Stimulated activated CD4-positive, alpha-beta T cell treated with anti-CD3 and anti-CD28 coated beads, Interleukin-2, amount 100 ng/mL, for 24 hours (primary cell): ENCODE measurements at places on chromosomes 7 and 10.

DNA sequence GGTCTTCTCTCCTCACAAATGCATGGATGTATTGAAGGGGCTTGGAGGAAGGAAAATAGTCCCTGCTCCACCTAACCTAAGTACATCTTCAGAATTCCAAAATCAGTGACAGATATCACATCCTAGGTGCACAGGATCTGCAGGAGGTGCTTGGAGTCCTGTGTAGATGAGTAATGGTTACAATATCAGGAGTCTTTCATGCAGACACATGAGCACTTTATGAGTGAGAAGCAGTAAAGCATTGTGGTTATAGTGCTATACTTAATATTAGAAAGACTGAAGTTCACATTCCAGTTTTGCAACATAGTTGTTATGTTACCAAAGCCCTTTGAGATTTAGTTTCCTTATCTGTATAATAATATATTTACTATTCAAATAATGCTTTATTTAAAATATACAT is 516.7 kb downstream of the NEBL start:
- DNase-seq, result no peak

DNA sequence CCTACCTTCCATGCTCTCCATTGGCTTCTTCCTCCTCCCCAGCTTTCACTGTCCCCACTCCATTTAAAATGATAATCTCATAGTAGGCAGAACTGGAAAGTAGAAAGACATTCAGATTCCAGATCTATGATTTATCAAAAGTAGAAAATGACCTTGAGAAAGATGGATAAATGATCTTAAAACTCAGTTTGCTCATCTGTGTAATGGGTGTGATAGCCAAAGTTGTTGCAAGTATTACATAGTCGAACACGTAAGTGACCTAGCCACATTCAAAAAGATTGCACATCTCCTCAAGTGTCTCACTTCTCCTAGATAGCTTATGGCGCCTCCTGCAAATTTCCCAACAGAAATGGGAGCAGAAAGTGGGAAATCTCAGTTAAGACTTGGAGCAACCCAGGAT is 89.8 kb upstream of the FGL2 start:
- DNase-seq, result no peak

DNA sequence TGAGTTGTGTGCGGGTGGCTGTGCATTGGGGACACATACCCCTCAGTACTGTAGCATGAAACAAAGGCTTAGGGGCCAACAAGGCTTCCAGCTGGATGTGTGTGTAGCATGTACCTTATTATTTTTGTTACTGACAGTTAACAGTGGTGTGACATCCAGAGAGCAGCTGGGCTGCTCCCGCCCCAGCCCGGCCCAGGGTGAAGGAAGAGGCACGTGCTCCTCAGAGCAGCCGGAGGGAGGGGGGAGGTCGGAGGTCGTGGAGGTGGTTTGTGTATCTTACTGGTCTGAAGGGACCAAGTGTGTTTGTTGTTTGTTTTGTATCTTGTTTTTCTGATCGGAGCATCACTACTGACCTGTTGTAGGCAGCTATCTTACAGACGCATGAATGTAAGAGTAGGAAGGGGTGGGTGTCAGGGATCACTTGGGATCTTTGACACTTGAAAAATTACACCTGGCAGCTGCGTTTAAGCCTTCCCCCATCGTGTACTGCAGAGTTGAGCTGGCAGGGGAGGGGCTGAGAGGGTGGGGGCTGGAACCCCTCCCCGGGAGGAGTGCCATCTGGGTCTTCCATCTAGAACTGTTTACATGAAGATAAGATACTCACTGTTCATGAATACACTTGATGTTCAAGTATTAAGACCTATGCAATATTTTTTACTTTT is 1.8 kb downstream of the DDIT4 start:
- no peak for DNase-seq

- no peak for DNase-seq
These were observed 1.6 kb downstream of the TSPAN14 start for GRCh38 chr10:80455461-80456349.

DNA sequence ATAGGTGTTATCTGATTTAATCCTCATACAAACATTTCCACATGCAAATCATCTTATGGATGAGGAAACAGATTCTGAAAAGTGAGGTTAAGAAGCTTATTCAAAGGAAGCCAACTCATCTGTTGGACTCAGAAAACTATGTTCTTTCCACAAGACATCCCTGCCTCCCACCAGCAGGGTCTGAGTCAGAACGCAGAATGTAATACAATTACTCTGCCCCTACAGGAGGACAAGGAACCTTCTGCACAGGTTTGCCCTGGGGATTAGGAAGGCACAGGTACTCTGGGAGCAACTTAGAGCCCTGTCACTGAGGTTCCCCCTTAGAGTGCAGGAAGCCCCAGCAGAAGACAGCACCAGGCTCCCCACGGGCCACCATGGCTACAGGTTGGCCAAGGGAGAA is 255.7 kb downstream of the TNS3 start:
- no peak for DNase-seq

- DNase-seq, result no peak
These were observed 41.1 kb upstream of the GARS1 start for GRCh38 chr7:30553546-30553945.

GRCh38 chr7:55475855-55476803 is 96.2 kb downstream of the VOPP1 start:
- no peak for DNase-seq

GRCh38 chr7:119896386-119896785 is 376.6 kb upstream of the KCND2 start:
- DNase-seq, result no peak

DNA sequence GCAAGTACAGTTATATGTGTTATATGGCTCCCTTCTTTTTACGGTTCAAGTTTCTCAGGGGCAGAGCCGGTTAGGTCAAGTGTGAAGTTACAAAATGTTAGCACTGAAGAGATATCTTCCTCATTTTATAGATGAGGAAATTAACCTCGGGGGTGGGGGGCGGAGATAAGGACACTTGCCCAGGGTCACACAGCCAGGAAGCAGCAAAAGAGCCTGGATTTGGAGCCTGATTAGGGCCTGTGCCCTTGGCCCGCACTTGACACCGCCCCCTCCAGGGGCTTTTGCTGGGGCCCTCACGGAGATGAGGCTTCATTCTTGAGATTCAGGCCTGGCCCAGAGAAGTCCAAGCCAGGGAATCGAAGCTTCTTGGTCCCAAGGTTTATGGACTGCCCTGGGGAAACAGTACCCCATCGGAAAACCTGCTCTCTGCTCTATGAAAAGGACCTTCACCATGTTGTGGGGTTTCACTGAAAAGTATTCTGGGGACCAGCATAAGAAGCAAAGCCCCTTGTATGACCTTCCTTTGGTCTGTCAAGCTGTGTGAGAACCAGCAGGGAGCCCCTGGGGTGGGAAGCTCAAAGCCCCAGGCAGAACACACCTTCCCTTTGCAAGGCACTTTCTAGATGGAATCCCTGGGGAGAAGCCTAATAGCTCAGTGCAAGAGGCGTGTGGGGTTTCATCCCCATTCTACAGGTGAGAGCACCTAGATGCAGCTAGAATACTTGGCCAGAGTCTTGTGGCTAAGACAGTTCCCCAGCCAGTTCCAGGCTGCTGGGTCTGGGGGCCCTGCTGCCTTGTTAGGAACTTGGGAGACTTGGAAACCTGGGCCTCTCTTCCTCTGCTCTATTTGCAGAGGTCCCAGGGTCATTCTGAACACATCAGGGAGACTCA is 21.9 kb downstream of the UNC5B start:
- DNase-seq, result no peak

DNA sequence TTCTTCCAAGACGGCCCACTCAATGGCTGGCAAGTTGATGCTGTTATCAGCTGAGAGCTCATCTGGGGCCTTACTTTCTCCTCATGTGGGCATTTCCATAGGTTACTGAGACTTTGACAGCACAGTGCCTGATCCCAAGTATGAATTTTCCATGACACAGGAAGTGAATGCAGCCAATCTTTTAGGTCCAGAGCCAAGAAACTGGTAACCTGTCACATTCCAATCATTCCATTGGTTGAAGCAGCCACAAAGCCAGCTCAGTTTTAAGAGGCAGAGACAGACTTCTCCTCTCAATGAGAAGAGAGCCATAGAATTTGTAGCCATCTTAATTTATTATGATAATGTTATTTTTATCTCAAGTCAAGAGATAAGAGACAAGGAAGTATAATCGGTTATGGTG is 775.5 kb downstream of the CNTNAP2 start:
- DNase-seq, result no peak
